ENCODE measurements at places on chromosomes 2 and 18.

- DNase-seq, result no peak
These were observed 115.1 kb downstream of the CMPK2 start for GRCh38 chr2:6750411-6751158.

DNA sequence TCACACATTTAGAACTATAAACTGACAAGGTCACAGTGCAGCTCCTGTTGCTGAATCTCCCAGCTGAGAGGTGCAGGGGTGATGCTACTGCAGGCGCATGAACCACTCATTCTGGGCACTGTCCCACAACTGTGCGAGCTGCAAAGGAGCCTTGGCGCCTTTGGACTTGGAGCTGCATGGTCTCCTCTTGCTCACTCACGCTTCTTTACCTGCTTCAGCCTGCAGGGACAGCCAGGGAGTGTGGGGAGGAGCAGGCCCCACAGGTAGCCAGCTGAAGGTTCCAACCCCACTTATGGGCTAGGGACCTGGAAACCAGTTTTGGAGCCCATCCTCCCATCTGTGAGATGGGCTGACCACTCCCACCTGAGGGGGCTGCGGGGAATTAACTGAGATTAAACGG lies 75.0 kb downstream of the UXS1 start:
- no peak for DNase-seq

DNA sequence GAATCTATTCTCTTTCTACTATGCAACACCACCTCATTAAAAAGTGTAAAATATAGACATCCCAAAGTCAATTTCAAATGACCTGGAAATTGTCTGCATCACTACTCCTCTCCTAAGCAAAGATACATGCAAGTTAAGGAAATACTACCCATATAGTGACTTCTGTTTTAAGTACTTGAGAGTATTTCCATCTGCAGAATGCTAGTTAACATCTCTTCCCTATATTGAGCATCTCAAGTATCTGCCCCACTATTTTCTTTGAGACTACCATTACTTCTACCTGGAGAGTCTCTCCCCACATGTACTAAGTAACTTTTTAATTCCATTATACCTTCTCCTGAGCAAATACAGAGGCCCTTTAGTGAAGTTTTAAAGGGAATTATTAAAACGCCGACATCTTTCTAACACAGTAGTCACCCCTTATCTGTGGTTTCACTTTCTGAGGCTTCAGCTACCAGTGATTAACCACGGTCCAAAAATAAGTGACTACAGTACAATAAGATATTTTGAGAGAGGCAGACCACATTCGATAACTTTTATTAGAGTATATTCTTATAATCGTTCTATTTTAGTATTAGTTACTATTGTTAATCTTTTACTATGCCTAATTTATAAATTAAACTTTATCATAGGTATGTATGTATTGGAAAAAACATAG lies 21.8 kb downstream of the CWC22 start:
- no peak for DNase-seq

- DNase-seq, result no peak
These were observed 66.7 kb downstream of the ATP9B start for GRCh38 chr18:79135924-79136323.

Data from stimulated activated CD4-positive, alpha-beta T cell treated with anti-CD3 and anti-CD28 coated beads, Interleukin-4, amount 100 ng/mL, for 48 hours (primary cell).